ENCODE measurements at places on chromosomes 2 and 18.

DNA sequence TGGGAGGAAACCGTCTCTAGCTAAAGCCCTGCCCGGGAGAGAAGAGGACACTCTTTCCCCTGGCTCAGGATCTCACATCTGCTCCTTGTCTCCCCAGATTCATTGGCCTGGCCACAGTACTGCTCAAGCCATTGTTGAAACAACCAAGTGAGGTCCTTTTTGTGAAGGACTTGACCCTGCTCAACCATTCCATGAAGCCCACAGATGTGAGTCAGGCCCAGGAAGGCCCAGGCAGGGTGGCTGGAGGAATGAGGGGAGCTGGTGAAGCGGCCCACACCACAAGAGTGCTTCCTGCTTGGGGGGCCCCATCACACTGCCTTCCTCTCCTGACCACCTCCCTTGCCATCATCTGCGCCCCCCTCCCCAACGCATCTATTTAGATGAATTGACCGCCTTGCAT, 5.1 kb downstream of the FER1L5 start:
- DNase-seq: no peak

- no peak for DNase-seq
Observed at GRCh38 chr2:218063486-218063885, 5.6 kb upstream of the RUFY4 start.

- DNase-seq: no peak
Observed at GRCh38 chr2:27372937-27373336, 2.5 kb downstream of the SNX17 start.

DNA sequence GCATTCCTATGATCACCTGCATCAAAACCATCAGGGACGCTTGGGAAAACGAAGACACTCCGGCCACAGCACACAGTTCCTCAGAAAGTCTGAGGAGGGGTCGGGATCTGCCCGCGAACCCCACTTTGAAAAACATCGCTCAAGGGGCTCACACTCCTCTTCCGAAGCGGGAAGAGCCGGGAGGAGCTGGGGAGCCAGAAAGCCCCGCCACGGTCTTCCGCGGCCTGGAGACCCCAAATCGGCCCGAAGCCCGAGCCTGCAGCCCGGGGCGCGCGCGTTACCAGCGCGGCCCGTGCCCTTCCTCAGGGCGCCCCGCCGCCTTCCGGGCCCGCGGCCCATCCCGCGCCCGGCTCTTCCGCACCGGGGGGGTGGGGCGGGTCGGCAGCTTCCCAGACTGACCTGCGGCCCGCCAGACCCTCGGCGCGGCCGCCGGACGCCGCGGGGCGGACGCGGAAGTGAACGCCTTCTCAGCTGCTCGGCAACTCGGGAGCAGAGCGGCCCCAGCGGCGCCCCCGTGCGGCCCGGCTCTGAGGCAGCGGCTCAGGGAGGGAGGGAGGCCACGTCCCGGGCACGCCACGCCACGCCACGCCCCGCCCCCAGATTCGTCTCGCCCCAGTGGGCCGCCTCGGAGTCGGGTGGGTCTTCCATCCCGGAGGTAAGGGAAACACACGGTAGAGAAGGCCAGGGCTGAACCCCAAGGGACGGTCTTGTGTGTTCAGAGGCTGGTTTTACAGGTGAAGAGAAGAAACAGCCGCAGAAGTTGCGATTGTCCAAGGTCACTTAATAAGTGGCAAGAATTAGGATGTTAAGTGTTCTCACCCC, at the start of gene KCTD18:
TSS of gene KCTD18 (minus strand) at position 457 of the 822 bp plus-strand sequence. CDS start 3,052 bp downstream, outside the sequence.
- no peak for DNase-seq

DNA sequence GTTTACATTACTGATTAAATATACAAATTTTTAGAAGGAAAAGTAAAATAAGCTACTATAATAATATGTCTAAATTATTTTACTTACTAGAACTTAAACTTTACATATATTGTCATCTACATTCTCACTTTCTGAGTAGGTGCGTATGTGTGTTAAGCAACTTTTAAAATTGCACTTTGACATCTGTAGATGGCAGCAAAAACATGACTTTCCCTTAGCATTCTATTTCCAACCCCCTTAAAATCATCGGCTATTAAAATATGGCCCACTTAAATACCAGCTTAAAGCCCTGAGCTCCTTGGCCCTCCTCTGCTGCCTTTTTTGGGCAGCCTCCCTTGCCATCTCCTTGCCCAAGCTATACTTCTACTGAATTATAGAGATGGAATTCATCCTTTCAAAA, 78.0 kb downstream of the UPP2 start:
- DNase-seq: no peak

- no peak for DNase-seq
Observed at GRCh38 chr2:9756692-9757250, 86.5 kb upstream of the TAF1B start.

GRCh38 chr2:100822587-100823248, 2.8 kb downstream of the NPAS2 start:
- no peak for DNase-seq

DNA sequence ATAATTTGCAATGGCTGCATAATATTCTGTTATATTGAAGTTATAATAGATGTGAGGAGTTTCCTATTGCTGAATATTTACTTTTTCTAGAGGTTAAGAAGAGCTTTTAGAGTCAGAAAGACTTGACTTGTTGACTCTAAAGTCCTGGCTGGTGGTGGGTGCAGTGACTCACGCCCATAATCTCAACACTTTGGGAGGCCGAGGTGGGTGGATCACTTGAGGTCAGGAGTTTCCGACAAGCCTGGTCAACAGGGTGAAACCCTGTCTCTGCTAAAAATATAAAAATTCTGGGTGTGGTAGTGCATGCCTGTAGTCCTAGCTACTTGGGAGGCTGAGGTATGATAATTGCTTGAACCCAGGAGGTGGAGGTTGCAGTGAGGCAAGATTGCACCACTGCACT, 33.9 kb upstream of the ATIC start:
- no peak for DNase-seq

DNA sequence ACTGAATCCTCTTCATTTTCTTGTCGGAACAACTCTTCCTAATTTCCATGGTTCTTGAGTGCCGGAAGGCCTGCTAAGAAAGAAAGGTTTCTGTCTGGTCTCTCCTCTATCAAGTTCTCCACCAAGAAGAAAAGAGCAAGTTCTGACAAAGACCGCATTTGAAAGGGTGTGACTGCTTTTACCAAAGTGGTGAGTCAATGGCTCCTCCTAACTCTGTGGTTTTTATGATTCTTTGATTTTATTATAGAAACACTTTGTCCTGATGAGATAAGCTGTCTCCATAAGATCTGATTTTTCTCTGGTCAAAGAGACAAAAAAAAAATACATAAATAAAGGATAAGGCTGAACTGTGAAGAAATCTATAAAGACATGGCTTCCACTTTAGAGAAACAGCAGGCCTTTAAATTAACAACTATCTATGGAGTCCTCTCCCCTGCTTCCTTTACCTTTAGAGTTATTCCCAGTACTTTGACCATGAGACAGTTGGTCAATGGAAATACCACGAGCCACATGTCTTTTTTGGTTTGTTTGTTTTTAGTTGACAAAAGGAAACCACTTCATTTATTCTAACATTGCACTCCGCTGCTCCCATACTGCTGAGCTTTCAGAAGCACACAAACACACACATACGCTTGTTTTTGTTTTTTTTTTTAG, 67.7 kb downstream of the REL start:
- no peak for DNase-seq

DNA sequence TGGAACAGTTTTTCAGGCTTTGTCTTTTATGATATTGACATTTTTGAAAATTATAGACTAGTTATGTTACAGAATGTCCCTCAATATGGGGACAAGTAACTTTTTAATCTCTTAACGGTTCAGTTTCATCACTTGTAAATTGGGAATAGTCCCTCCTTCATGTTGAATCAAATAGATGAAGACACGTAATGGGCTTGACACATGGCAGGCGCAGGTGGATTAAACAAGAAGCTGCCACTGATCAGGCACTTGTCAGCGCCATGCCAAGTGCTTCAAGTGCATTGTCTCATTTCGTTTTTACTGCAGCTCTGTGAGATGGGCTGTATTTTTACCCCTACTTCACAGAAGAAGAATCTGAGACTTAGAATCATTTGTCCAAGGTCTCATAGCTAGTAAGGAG, 9.5 kb upstream of the SMAD4 start:
- DNase-seq: no peak

GRCh38 chr2:45441571-45441970, 169.5 kb downstream of the SRBD1 start:
- DNase-seq: no peak

- DNase-seq: no peak
Observed at GRCh38 chr2:42084231-42084671, 36.4 kb downstream of the PKDCC start.

Data from AG04449 (cell line).